ENCODE measurements at places on chromosomes 5 and 9. TPM values are rescaled to one million over a fixed set of nuclear protein-coding genes. Genes with fewer than 3 reads are reported as not detected.

DNA sequence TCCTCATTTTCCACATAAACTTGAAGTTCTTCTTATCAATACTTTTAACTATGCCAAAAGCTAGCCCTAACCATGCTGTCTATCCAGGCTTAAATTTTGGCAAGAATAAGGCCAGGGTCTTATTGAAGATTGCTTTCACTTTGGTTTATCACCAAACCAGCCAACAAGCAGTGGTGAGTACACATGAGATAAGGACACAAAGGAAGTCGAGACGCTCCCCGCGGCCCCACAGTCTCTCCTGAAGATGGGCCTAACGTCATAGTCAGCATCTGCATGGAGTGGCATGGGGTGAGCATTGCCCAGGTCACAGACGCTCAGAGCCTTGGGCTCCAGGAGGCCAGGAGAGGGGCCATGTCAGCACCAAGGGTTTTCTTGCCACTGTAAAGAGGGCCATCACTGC is 80.3 kb downstream of the ATPSCKMT start:
- H3K27me3 ChIP-seq: no peaks in the 10 kb centered on the region
- H3K4me1 ChIP-seq: no peaks in the 10 kb centered on the region
- no peak for DNase-seq
- H3K36me3 ChIP-seq: no peaks in the 10 kb centered on the region
- H3K4me3 ChIP-seq: no peak overlapping the region
- H3K27ac ChIP-seq: no peak overlapping the region

- peaks cover 34% of the 10 kb centered on the region for H3K27me3 ChIP-seq
- DNase-seq: no peak
- no peaks in the 10 kb centered on the region for H3K4me1 ChIP-seq
- H3K36me3 ChIP-seq: no peaks in the 10 kb centered on the region
Observed at GRCh38 chr9:99305124-99305523, 83.0 kb downstream of the SEC61B start.

DNA sequence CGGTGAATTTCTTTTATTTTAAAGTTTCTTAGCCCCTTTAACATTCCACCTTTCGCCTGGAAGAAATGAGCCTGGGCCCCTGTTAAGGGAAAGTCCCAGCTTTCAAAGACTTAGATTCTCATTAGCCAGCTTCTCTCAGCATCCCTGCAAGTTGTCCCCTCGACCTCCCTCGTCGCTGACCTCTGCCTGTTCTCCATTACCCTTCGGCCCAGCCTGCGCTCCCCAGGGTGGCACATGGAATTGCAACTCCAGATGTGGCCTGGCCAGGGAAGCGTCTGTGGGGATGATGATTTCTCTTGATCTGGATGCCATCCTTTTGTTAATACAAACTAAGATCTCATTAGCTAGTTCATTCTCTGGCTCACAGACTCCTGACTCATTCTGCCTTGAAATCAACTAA is 43.4 kb upstream of the FANCC start:
- H3K27ac ChIP-seq: no peak overlapping the region
- H3K36me3 ChIP-seq: no peaks in the 10 kb centered on the region
- H3K4me3 ChIP-seq: no peak overlapping the region
- no peak for DNase-seq

DNA sequence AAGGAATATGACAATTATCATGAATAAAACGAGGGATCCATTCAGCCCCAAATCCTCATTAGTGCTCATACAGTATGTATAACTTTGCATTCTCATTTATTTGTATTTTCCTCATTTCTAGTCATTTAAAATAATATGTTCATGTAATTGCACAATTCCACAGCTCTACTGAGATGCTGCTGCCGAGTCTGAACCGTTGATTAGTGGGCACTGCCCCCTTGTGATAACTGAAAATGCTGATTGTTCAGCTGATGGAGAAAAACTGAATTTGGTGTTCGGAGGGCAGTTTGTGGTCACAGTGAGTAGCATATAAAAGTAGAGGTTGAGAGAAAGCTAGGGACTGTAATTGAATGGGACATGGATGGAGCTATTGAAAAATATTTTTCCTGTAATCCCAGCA is 12.2 kb upstream of the GPR151 start:
- H3K36me3 ChIP-seq: no peaks in the 10 kb centered on the region
- no peak overlapping the region for H3K27ac ChIP-seq
- no peak overlapping the region for H3K4me3 ChIP-seq
- H3K27me3 ChIP-seq: peaks cover 20% of the 10 kb centered on the region
- DNase-seq: no peak

DNA sequence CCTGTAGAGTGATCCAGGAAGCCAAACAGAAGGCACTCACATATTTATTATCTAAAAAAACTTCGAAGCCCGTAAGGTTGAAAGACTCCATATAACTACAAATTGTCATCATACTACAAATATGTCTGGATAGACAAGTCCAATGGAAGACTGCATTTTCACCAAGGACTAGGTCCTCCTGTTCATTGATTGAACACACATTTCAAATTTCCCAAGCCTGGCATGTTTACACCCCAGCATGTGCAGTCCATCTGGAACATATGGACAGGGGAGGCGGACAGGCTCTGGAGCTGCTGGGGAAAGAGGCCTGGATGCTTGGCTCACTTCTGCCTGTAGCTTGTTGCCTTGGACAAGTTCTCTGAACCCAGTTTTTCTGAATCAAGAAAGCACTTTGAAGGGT is 378.7 kb downstream of the ENC1 start:
- no peak for DNase-seq
- no peaks in the 10 kb centered on the region for H3K4me1 ChIP-seq
- H3K4me3 ChIP-seq: no peak overlapping the region
- H3K27ac ChIP-seq: no peak overlapping the region
- peaks cover 7% of the 10 kb centered on the region for H3K27me3 ChIP-seq

DNA sequence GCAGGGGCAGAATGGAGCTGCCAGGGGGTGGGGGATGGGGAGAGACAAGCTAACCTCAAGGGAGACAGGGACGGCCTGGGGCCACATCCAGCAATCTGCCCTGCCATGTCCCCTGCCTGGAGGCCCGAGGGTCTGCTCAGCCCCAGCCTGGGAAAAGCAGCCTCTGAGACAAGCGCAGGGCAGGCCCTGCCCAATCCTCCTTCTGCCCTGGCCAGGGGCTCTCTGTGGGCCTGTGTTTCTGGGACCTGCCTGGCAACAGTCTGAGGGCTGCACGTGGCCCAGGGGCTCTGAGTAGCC is 13.9 kb upstream of the QSOX2 start:
- H3K36me3 ChIP-seq: no peaks in the 10 kb centered on the region
- no peak overlapping the region for H3K4me3 ChIP-seq
- DNase-seq: no peak
- H3K27me3 ChIP-seq: no peaks in the 10 kb centered on the region
- no peak overlapping the region for H3K27ac ChIP-seq

DNA sequence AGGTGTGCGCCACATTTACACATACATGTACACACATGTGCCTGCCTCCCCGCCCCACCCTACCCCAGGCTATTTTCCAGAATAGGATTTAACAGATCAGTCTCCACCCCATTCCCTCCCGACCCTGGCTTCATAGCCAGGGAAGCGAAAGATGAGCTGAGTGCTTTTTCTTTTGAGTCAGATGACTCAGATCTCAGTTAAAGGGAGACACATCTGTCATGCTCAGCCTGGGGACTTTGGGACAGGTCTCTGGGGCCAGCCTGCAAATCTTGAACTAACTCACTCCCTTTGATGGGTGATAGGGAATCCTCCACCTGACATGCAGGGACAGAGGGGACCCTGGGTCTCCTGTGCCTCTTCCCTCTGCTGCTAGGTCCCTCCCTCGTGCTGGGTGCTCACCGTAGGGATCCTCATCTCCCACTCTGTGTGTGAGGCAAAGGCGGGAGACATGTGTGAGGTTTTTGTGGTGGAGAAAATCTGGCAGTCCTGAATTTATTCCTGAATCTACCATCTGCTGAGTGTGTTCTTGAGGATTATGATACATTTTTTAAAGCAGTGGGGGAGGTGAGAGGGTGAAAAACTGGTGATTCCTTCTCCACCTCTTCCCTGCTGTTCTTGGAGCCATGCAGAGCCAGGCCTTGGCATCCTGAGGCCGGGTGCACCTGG is 37.7 kb downstream of the NEUROG1 start:
- peaks cover 61% of the 10 kb centered on the region for H3K27me3 ChIP-seq
- no peak for DNase-seq

DNA sequence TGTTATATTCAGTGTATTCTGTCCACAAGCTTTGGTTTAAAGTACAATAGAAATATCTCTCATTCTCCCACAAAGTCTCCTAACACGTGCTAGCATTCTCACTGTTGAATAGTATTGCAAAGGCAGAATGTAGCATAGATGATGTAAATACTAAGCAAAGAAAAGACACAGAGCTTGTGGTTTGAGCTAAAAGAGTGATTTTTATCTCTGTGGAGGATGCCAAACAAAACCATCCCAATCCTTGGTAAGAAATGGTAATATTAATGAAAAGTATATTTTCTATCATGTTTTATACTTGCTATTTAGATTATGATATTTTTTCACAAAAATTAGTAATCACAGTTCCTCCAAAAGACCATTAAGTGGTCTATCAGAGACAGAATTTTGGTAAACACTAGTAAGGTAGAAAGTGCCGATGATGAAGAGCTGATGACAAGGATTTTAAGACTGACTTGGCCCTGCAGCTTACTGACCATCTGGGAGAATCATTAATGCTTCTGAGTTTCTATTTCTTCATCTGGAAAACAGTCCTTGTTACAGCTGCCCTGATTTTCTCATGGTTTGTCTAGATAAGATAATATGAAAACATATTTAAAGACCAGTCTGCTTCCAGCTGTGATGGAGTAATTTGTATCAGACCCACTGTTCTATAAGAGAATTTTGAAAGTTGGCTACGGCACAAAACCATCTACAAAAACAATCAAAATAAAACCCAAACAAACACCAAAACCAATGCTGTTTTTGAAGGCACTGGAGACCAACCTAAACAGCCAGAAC is 510.2 kb downstream of the SPATA31D1 start:
- no peaks in the 10 kb centered on the region for H3K27me3 ChIP-seq
- H3K27ac ChIP-seq: no peak overlapping the region
- H3K4me1 ChIP-seq: no peaks in the 10 kb centered on the region
- H3K4me3 ChIP-seq: no peak overlapping the region
- no peak for DNase-seq

- H3K4me3 ChIP-seq: no peak overlapping the region
- DNase-seq: no peak
- peaks cover 43% of the 10 kb centered on the region for H3K4me1 ChIP-seq
- peaks cover 47% of the 10 kb centered on the region for H3K36me3 ChIP-seq
Observed at GRCh38 chr9:75156858-75157257, 68.5 kb downstream of the OSTF1 start.

GRCh38 chr9:9108641-9109040 is 1309.1 kb upstream of the DMAC1 start:
- no peak overlapping the region for H3K4me3 ChIP-seq
- no peaks in the 10 kb centered on the region for H3K36me3 ChIP-seq
- H3K27ac ChIP-seq: no peak overlapping the region
- no peaks in the 10 kb centered on the region for H3K4me1 ChIP-seq

- peaks cover 28% of the 10 kb centered on the region for H3K4me1 ChIP-seq
- peaks cover 15% of the 10 kb centered on the region for H3K27me3 ChIP-seq
- H3K4me3 ChIP-seq: peak overlapping the region; percentile 84
- peaks cover 4% of the 10 kb centered on the region for H3K36me3 ChIP-seq
- no peak for DNase-seq
- peak overlapping the region; percentile 83 for H3K27ac ChIP-seq
Observed at GRCh38 chr9:100426189-100426529, 784 bp upstream of the MSANTD3 start.

Gene HAVCR2
- 51.9 TPM for total RNA-seq

Gene PIP5K1B
- total RNA-seq: 23.2 TPM

Gene DMRT3
- total RNA-seq: not detected

Gene PCDHB8
- not detected for total RNA-seq

Gene ASPN
- not detected for total RNA-seq

Gene OR1Q1
- total RNA-seq: 0.40 TPM

Gene ACOT12
- not detected for total RNA-seq

Gene SLC34A3
- total RNA-seq: not detected

Gene SLC45A2
- 0.21 TPM for total RNA-seq
